ENCODE measurements at places on chromosomes 3 and 15. TPM values are rescaled to one million over a fixed set of nuclear protein-coding genes. Genes with fewer than 3 reads are reported as not detected.

SIDT1 gene
- total RNA-seq, result 18.4 TPM

SEMA6D gene
- total RNA-seq, result 0.52 TPM

LRTM1 gene
- total RNA-seq, result not detected

- DNase-seq, result no peak
Observed at GRCh38 chr3:76949033-76949432, 90.9 kb upstream of the ROBO2 start.

DNA sequence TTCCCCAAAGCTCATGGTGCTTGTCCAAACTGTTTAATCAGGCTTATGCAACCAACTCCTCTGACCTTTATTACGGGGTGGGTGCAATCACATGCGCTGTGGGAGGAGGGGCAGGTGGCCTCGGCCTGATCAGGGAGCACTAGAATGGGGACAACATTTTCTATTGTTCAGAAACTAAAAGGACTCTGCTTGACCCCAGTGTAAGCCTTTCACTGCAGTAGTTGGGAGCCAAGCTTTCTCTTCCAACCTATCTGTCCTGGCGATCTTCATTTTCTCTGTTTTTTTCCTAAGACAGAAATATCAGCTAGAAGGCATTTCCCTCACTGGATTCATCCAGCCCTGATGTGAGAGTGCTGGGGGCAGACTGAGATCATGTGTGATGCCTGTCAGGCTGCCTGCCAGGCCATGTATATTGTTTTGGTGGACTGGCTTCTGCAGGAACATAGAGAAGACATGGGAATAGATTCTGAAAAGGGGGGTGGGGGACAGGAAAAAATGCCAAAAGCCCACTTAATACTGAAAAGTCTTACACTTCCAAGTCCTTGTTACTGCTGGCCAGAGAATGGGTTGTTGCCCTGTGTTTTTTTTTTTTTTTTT is 627.0 kb upstream of the TBL1XR1 start:
- DNase-seq, result peak; percentile 75

GRCh38 chr3:117630469-117630868 is 920.9 kb downstream of the TUSC7 start:
- DNase-seq, result no peak

DNA sequence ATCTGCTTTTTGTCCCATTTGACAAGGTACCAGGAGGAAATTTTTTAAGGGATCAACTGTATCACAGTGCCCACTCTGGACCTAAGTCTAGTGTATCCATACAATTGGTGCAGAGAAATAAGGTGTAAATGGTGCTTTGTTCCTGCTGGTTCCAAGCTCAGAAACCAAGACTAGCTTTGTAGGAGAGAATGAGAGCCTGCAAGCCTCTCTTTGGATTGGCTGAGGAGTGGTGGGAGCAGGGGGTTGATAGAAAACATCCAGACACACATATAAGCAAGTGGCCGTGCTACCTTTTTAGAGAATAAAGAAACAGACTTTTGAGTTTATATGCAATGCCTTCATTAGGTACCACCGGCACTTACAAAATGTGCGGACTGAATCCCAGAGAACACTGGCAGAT is 45.8 kb downstream of the ARPP21 start:
- no peak for DNase-seq

DNA sequence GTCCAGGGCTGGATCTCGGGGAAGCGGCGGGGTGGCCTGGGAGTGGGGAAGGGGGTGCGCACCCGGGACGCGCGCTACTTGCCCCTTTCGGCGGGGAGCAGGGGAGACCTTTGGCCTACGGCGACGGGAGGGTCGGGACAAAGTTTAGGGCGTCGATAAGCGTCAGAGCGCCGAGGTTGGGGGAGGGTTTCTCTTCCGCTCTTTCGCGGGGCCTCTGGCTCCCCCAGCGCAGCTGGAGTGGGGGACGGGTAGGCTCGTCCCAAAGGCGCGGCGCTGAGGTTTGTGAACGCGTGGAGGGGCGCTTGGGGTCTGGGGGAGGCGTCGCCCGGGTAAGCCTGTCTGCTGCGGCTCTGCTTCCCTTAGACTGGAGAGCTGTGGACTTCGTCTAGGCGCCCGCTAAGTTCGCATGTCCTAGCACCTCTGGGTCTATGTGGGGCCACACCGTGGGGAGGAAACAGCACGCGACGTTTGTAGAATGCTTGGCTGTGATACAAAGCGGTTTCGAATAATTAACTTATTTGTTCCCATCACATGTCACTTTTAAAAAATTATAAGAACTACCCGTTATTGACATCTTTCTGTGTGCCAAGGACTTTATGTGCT is 527 bp downstream of the B2M start:
- DNase-seq, result peak; percentile 8

DNA sequence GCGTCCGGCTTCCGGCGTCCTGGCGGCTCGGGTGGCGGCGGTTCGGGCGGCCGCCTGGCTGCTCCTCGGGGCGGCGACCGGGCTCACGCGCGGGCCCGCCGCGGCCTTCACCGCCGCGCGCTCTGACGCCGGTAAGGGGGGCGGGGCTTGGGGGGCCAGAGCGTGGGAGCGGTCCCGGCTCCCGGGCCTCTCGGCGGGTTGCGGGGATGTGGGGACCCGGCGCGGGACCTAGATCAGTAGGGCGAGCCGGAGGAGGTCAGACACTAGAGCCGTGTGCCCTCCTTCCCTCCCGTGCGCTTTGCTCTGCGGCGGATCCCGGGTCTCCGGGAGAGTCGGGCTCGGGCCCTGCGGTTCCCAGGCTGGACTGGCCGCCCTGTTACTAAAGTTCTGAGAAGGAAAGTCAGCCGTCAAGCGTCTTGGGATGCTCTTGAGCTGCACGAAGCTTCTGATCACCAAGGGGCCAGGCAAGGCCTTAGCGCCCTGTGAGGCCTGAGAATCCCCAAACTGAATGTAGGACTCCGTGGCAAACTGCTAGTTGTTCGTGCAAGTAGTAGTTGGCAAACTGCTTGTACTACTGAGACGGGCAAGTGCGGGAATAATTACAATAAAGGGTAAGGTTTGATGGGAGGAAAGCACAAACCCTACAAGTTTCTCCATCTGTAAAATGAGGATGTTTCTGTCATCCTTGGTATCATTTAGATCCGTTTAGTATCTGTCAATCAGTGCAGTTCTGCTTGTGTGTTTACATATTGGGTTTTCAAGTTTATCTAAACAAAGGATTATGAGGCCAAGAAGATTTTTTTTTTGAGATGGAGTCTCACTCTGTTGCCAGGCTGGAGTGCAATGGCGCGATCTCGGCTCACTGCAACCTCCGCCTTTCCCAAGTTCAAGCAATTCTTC is 587 bp downstream of the PIGX start:
- DNase-seq, result no peak

GRCh38 chr3:16085884-16086608 is 88.4 kb upstream of the GALNT15 start:
- DNase-seq, result no peak
